CD4-positive, alpha-beta memory T cell (primary cell): ENCODE measurements at places on chromosomes 7 and 10.

- DNase-seq: peak; percentile 14
Observed at GRCh38 chr10:100872034-100872791, 40.5 kb upstream of the SLF2 start.

GRCh38 chr7:129144834-129145668, 544 bp downstream of the TSPAN33 start:
- DNase-seq: peak; percentile 17

- DNase-seq: peak; percentile 60
Observed at GRCh38 chr7:130141161-130141883, 63.9 kb downstream of the TMEM209 start.

DNA sequence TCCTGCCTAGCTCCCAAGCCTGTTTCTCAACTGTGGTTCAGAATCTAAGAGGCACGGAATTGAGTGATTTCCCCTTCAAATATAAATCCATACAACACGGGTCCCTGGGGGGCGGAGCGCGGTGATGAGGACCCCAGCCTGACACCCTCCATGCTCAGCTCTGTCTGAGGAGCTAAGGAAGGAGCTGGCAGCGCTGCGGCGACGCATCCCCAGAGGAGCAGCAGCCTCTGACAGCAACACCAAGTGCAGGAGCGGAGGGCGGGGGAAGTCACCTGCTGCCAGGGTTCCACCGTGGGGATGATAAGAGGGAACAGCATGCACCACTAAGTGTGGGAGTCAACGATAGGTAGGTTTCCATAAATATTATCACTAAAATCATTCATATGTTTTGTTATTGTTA, 72.6 kb upstream of the VWC2 start:
- no peak for DNase-seq

GRCh38 chr7:155531681-155532080, 14.7 kb downstream of the CNPY1 start:
- DNase-seq: no peak

DNA sequence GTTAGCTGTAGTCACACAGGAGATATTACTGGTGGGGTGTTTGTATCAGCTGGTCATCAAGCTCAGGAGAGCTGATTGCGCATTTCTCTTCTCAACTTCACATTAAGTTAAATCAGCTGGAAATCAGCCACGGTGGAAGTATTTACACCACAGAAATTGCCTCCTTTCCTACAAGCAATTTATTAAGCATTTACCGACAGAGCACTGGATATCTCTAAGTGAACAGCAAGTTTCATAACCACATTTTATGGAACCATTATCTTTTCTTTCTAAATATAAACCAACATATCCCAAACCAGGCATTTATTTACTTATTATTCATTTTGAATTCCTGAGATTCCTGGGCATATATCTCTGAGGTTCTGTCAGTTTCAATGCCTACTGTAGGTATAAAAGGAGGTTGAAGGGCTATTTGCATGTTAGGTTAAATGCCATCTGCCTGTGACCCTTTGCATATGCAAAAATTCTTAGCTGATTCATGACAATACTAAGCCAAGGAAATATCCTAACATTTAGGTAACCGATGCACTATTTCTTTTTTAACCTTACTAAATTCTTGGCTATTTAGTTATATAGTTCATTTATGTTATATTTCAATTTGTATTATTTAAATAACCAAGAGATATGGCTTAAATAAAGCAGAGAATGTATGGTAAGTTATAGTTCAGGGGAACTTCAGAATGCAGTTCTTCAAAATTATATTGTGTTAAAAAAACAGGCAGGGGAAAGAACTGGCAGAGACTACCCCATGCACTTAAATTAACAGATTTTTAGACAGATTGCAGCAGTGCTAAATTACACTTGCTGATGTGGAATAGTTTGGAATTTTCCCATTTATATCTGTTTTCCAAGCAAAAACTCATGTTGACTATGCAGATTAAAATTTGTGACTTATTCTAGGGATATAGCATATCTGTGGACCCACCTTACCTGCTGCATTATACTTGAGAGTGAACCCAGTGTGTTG, 56.8 kb downstream of the DYNC1I1 start:
- DNase-seq: no peak

GRCh38 chr10:50565301-50566083, 58.3 kb downstream of the SGMS1 start:
- no peak for DNase-seq

GRCh38 chr10:87860156-87860795, 3.1 kb downstream of the KLLN start:
- peak; percentile 57 for DNase-seq
